ENCODE measurements at places on chromosomes 4 and X. TPM values are rescaled to one million over a fixed set of nuclear protein-coding genes. Genes with fewer than 3 reads are reported as not detected.

EDA gene
- 1.1 TPM for total RNA-seq

TLR1 gene
- 1.3 TPM for total RNA-seq

PDZD4 gene
- not detected for total RNA-seq

REST gene
- 24.5 TPM for total RNA-seq

MAGEC2 gene
- total RNA-seq = not detected

NUDT9 gene
- 30.7 TPM for total RNA-seq

NXF2 gene
- total RNA-seq = not detected

C1QTNF7 gene
- not detected for total RNA-seq

AREG gene
- total RNA-seq = 0.74 TPM

CYP4V2 gene
- total RNA-seq = 4.5 TPM

UNC5C gene
- 0.10 TPM for total RNA-seq

SSX2 gene
- not detected for total RNA-seq

UGT8 gene
- total RNA-seq = not detected

PWWP3B gene
- not detected for total RNA-seq

SSX4 gene
- not detected for total RNA-seq

NAP1L2 gene
- total RNA-seq = 0.34 TPM

PRR27 gene
- not detected for total RNA-seq

TLL1 gene
- total RNA-seq = 2.7 TPM

USP26 gene
- not detected for total RNA-seq

LONRF3 gene
- total RNA-seq = 3.9 TPM

SUPT20HL1 gene
- total RNA-seq = not detected

HSFX2 gene
- not detected for total RNA-seq

SERTM2 gene
- not detected for total RNA-seq

PCSK1N gene
- not detected for total RNA-seq

TLR2 gene
- 13.8 TPM for total RNA-seq

GAGE2A gene
- total RNA-seq = not detected

CTSO gene
- total RNA-seq = 8.7 TPM

HPGDS gene
- total RNA-seq = not detected
